ENCODE measurements at places on chromosomes 4 and X.

GRCh38 chr4:109699553-109700225 is 3.6 kb downstream of the CASP6 start:
- DNase-seq: no peak

GRCh38 chr4:183394166-183394951 is 50.1 kb upstream of the CDKN2AIP start:
- no peak for DNase-seq

- DNase-seq: no peak
Measured at GRCh38 chrX:2427147-2427546, 73.6 kb downstream of the DHRSX start.

DNA sequence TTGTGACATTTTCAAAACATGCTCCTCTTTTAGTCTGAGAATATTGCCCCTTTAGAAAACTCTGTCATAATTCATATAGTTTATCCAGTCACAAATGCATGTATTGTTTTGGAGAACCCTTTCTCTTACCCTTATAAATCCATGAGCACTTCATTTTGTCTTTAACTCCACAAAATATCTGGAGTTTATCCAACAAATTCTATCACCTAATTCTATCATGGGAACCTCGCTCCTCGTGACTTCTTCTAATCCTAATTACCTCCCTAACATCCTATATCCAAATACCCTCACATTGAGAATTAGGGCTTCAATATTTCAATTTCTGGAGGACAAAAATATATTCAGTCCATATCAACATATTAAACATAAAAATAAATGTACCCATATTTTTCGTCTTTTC is 1565.9 kb downstream of the ARAP2 start:
- DNase-seq: no peak

DNA sequence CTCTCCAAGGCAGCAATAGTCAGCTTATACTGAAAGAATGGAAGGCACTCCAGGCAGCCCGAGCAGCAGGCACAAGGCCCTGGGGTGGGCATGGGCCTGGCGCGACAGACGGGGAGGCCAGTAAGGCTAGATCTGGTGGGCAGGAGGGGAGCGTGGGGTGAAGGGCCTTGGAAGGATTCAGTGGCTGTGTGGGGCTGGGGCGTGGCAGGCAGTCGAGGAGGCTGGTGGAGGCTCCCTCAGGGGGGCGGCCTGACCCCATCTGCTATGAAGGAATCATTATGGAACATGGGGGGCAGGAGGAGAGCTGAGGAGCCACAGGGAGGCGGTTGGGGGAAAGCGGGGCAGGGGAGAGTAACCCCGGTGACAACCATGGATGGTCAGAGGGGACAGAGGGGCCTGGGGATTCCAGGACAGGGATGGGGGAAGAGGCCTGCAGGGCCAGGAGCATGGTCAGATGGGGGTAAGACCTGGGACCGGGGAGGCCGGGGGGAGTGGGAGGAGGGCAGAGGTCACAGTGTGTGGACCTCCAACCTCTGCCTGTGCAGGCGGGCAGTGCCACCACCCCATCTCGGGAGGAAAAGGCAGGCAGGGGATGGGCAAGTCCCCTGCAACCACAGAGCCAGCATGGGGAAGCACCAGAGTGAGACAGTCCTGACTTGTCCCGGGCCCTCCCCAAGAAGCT is 70.3 kb downstream of the ACOX3 start:
- DNase-seq: no peak

DNA sequence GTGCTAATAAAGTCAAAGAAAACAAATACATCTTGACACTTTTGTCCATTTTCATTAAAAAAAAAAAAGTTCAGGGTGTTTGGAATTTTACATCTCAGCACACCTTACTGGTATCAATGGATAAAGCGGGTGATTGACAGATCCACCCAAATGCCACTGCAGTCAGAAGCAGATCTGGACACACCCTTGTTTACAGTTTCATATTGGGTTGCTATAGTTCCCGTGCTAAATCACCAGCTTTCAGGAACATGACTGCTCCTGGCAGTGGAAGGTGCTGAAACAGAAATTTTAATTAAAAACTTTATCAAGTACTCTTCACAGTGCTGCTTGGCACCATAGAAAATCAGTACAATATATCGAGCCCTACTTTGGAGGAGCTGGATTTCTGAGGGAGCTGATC is 116.3 kb downstream of the STOX2 start:
- no peak for DNase-seq

GRCh38 chr4:25743971-25744370 is 88.3 kb downstream of the SLC34A2 start:
- DNase-seq: no peak

GRCh38 chrX:112757946-112758345 is 78.2 kb upstream of the LHFPL1 start:
- DNase-seq: no peak
